ENCODE measurements at places on chromosomes 16 and 17.
A peak's percentile ranks its signal among the peaks of the same experiment; 100 is the strongest.

GRCh38 chr16:27972500-27972899 is 91.0 kb downstream of the GSG1L start:
- DNase-seq = no peak

DNA sequence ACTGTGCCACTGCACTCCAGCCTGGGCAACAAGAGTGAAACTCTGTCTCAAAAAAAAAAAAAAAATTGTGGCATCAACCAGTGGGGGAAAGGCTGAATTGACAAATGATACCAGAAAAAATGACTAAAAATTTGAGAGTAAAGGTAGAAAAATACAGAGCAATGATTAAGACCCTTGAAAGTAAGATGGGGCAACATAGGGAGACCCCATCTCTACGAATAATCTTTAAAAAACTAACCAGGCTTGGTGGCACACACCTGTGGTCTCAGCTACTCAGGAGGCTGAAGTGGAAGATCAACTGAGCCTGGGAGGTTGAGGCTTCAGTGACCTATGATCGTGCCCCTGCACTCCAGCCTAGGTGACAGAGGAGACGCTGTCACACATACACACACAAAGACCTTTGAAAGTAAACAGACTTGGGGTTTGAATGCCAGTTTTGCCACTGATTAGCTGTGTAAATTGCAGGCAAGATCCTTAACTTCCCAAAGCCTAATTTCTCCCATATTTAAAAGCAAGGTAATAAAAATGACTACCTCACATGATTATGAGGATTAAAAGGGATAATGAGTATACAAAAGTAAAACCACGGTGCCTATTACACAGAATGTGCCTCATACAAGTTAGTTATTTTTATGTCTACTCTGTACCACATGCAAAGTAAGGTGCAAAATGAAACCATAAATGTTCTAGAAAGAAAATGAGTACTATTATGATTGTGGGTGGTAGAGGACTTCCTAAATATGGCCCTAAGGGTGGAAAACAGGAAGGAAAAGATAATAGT is 21.7 kb upstream of the PAFAH1B1 start:
- no peak for DNase-seq

GRCh38 chr17:49587366-49588073 is 11.8 kb downstream of the NXPH3 start:
- no peak for DNase-seq

- DNase-seq = no peak
These were observed 63.9 kb downstream of the TNRC6C start for GRCh38 chr17:78022425-78022824.

DNA sequence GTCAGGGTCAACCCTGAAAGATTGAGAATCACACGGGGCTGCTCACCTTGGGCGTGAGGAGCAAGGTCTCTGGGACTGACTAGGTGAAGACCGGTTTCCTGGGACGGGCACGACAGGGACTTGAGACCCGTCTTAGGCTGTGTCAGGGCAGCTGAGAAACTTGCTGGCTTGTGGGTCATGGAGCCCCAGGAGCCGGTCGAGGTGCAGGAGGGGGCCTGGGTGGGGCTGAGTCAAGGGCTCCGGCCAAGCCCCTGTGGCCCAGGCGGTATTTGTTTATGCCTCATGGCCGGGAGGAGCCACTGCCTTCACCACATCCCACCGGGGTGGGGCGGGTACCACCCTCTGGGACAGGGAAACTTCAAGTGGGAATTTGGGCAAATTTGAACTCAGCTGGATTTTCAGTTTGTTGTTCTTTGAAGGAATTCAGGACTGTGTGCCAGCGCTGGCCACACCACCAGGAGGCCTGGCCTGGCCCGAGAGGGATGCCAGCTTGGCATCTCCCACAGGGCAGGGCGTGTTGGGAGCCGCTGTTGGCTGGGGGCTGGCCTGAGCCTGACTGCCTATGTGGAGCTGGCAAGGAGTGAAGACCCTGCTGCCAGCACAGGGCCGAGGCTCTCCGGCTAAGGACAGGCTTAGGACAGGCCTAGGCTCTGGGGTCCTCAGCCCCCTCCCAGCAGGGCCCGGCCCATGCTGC is 116.1 kb downstream of the METRNL start:
- DNase-seq = peak; percentile 27

Measured in GOT3 (cell line).